ENCODE measurements at places on chromosomes 16 and 17.
A peak's percentile ranks its signal among the peaks of the same experiment; 100 is the strongest.

DNA sequence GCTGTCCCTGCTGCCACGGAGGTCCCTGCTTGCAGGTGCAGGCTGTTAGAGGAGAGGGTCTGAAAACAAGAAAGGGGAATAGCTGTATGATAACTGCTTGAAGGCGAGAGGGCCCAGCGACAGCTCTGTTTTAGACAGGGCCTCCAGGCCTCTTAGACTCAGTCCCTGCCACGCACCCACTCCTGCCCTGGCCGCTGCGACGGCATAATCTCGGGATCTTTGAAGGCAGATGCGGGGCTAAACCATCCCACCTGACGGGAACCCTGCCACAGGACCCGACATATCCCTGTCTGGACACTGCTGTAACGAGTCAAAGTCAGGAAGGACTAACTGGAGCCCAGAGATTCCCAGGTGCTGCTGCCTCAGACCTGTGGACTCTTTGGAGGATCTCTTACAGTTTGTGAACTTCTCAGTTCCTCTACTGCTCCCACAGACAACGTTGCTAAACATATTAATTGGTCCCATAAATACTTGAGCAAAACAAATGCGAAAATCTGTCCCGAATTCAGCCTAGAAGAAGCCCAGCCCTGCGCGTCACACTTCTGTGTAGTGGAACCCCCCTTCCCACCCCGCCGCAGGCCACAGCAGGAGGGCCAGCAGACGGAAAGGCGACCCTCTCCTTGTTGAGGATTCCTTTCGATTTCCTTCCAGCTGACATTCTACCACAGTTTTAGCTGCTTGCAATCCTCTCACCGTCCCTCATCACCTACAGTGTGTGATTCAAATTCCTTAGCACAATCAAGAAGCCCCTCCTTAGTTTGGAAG is 998 bp upstream of the TMEM11 start:
- peak; percentile 33 for DNase-seq

DNA sequence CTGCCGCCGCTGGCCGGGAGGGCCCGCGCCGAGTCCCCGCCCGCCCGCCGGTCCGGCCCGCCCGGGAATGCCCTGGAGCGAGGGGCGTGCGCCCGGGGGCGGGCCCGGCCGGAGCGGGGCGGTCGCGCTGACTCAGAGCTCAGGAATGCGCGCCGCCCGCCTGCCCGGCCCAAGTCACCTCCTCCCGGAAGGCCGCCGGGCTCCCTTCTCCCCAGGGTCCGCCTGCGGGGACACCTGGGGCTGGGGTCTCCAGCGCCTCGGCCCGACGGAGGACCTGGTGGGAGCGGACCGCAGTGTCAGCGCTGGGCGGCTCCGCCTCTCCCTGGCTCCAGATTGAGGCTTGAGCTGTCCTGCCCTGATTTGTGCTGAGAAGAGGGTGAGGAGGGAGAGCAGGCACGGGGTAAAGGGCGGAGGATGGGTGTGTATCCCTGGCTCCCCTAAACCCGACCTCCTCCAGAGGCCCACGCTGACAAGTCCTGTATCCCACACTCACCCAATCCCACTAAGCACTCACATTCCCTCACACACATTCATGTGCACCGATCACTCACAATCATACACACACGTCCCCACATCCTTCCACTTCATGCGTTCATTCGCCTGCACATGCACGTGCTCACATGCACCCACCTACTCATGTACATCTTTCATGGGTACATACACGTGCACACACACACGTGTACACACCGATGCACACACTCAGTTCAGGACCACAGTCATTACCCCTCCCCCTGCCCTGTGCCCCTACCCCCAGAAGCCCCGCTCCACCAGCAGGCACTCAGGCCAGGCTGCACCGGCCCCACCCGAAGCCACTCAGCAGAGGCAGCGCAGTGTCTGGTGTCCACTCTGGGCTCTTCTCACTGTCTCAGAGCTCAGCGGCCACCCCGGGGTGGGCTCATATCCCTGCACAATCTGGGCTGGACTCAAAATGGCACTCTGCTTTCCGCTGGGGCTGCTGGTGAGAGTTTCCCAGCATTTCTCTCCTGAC is at the start of gene RHBDF1:
RHBDF1 (minus strand) TSS at position 71 of the 988 bp plus-strand sequence. CDS start 7,616 bp downstream, outside the sequence.
- peak; percentile 70 for DNase-seq

- no peak for DNase-seq
Observed at GRCh38 chr16:57244463-57244766, 644 bp upstream of the ARL2BP start.

- DNase-seq, result no peak
Observed at GRCh38 chr16:62700426-62701294, 664.4 kb upstream of the CDH8 start.

- peak; percentile 22 for DNase-seq
Observed at GRCh38 chr17:76735006-76735405, 2.1 kb downstream of the SRSF2 start.

- DNase-seq, result peak; percentile 77
Observed at GRCh38 chr17:32755045-32755805, 121.7 kb downstream of the MYO1D start.

DNA sequence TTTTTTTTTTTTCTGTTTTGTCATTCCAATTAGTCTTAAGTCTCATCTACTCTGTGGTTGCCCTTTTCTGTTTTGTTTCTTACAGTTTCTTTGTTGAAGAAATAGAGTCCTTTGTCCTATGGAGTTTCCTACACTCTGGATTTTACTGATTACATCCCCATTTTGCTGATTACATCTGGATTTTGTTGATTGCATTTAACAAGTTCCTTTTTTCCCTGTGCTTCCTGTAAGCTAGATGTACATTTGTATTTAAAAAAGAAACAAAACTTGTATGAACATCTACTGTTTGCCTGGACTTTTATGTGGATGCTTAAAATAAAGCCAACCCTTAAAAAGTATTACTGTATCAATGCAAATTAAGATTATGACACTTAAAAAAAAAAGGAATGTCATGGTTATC is 147.6 kb downstream of the CHD9 start:
- no peak for DNase-seq

GRCh38 chr16:508884-509736 is 18.4 kb upstream of the CAPN15 start:
- no peak for DNase-seq

- no peak for DNase-seq
Observed at GRCh38 chr17:82835766-82836512, 3.9 kb downstream of the ZNF750 start.

DNA sequence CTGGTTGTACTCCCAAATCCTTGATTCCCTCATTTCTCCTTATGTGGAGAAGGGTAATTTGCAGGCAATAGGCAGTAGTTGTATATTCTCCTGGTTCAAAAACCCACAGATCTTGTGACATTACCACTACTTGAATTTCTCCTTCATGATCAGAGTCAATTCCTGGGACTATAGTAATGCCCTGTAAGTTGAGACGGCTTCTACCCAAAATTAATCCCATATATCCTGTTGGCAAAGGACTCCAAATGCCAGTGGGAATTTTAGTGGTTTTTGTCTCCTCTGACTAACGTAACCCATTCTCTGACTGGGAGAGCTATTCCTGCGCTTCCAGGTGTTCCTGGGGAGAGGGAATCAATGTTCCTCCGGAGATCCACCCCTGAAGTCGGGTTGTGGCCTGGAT is 11.6 kb upstream of the ZNF689 start:
- peak; percentile 69 for DNase-seq

DNA sequence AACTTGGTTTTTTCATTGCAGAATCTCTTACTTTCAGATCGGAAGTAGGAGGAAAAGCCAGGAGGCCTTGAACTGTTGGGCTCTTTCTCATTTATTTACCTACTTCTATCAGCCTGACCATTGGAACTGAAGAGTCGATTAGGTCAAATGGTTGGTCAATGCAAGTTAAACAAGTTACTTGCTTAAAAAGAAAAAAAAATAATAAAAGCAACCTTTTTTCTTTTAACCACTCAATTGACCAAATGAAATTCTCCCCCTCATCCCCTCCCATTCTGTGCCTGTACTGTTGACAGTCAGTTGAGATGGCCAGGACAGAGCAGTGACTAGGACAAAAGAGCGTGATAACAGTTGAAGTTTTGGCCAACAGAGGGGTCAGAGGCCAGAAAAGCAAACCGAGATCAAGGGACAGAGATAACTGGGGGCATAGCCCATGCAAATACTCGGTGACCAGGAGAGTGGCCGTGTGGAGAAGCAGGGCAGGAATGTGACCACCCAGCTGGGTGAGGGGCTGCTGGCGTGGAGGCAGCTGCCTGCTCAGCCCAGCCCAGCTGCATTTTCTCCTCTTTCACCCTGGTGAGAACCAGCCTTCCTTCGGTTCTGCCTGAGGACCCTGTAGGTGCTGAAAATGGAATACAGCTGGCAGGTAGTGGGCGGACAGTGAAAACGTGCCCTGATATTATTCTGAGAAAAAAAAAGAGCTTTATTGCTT is 72.2 kb downstream of the HS3ST3B1 start:
- no peak for DNase-seq

- DNase-seq, result no peak
Observed at GRCh38 chr16:68033101-68033500, 10.0 kb downstream of the DUS2 start.

GRCh38 chr16:22356930-22357634 is 17.3 kb downstream of the CDR2 start:
- DNase-seq, result peak; percentile 50

- DNase-seq, result no peak
Observed at GRCh38 chr16:27195941-27196595, 7.3 kb upstream of the KDM8 start.

DNA sequence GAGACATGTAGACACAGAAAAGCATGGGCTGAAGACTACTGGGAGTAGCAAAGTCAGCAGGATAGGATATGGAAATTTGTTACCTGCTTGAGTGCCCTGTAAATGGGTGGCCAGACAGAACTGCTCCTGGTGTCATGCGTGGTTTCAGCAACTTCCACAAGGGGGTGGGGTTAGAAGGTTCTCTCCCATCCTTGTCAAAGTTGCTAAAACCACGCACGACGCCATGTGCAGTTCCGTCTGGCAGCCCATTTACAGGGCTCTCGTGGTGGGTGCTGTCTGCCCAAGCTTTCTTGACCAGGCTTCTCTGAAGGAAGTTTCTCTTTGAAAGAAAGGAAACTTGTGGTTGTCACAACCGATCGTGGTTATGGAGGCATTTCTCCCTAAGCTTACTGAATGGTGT is 6.9 kb upstream of the DBNDD1 start:
- DNase-seq, result no peak

DNA sequence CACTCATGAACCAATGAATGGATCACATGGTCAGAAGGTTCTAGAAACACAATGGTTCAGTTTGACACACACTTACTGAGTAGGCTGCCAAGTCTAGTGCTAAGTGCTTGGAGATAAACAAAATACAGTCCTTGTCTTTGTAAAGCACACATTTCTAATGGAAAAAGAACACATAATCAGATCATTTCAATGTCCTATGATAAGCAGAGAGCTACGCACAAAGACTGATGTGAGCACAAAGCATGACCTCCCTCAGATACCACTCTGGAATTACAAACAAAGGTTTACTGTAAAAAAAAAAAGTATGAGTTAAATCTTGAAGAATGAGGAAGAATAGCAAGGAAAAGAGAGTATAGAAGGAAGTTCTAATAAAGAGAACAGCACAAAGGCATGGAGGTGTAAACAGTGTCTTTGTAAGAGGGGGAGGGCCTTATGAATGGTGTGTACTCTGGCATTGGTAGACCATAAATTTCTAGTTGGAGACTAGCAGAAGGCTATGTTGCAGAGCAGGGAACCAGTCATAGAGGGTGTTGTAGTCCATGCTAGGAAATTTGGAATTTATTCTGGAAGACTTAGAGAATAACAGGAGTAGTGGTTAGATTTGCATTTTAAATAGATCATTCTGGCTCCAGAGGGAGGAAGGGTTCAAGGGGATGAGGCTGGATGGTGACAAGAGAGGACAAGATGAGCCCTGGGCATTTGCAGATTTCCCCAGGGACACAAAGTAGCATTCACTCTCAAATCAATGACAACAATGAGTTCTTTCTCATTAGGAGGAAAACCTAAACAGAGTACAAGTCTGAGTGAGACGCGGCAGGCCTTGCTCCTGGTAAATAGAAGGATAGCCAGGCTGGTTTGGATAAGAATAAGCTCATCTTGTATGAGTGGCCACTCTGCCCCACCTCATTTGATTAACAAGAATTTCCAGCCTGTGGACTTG is 468.0 kb downstream of the TOX3 start:
- DNase-seq, result no peak

- DNase-seq, result no peak
Observed at GRCh38 chr17:62802561-62803205, 5.4 kb downstream of the MARCHF10 start.

DNA sequence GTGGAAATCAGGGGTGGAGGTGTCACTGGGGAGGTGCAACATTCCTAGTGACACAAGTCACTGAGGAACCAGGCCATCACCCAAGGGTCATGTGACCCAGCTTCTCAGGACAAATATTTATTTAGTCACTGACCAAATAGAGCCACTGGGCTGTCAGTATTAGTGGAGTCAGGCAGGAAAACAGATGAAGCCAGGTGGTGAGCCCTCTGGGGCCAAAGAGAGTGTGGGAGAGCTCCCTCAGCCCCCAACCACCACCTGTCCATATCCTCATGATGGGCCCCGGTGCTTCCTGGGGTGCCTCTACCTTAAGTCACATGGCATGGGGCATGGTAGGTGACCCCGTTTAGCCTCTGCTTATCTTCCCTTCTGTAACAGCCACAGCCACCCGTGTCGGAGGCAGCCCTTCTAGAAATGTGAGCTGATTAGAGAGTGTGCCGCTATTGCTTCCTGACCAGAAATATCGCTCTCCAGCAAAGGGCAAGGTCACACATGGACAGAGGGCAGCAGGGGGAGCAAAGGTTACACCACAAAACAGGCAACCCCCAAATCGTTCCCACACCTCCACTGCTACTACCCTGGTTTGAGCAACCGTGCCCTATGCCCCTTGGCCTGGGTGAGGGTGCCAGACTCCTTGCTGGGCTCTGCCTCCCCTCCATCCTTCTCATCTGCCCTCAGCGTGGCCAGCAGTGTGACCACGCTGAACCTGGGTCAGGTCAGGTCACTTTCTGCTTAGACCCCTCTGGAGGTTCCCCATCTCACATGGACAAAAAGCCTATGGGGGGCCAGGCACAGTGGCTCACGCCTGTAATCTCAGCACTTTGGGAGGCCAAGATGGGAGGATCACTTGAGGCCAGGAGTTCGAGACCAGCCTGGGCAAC is 8.6 kb upstream of the AKTIP start:
- no peak for DNase-seq

- no peak for DNase-seq
Observed at GRCh38 chr17:41824086-41824485, 11.3 kb downstream of the FKBP10 start.

DNA sequence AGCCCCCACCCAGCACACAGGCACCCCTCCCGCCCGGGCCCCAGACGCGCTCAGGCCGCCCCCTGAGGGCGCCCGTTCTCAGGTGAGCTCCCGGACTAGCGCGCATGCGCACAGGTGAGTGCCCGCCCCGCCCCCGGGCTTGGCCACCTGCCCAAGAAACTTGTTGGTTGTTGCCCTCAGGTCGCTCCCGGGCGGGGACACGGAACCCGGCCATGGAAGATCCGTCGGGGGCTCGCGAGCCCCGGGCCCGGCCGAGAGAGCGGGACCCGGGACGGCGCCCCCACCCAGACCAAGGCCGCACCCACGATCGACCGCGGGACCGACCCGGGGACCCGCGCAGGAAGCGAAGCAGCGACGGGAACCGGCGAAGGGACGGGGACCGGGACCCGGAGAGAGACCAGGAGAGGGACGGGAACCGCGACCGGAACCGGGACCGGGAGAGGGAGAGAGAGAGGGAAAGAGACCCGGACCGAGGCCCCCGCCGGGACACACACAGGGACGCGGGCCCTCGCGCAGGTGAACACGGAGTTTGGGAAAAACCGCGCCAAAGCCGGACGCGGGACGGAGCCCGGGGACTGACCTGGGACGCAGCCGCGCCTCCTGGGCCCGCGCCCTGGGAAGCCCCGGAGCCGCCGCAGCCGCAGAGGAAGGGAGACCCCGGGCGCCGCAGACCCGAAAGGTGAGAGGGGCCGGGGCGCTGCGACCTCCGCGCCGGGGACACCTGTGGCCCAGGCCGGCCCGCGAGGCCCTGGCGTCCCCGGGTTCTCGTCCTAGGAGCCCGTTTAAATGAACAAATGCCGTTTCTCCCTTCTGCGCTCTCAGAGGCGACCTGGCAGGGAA is at the start of gene MARVELD3:
MARVELD3 (plus strand) TSS at position 167 of the 840 bp plus-strand sequence; CDS start at position 213, 46 bp downstream.
- DNase-seq, result no peak
